ENCODE measurements at places on chromosomes 13 and 19.

DNA sequence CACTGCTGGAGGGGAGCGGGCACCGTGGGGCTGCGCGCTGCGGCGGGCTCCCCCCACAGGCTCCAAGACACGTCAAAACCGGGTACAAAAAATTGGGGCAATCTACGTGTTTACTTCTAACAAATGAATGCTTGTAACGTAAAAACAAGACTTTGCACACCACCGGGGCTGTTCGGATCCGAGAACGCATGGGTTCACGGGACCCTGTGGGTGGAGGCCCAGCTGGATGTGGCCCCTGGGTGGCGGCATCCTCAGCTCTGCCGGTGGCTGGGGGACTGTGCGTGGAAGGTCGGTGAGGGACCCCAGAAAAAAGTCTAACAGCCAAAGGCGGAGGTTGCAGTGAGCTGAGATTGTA lies 10.3 kb upstream of the SLC7A10 start:
- no peak for DNase-seq

- no peak for DNase-seq
Observed at GRCh38 chr19:4445963-4446703, 11.5 kb downstream of the UBXN6 start.

- no peak for DNase-seq
Observed at GRCh38 chr13:110699148-110700145, 6.5 kb downstream of the CARS2 start.

DNA sequence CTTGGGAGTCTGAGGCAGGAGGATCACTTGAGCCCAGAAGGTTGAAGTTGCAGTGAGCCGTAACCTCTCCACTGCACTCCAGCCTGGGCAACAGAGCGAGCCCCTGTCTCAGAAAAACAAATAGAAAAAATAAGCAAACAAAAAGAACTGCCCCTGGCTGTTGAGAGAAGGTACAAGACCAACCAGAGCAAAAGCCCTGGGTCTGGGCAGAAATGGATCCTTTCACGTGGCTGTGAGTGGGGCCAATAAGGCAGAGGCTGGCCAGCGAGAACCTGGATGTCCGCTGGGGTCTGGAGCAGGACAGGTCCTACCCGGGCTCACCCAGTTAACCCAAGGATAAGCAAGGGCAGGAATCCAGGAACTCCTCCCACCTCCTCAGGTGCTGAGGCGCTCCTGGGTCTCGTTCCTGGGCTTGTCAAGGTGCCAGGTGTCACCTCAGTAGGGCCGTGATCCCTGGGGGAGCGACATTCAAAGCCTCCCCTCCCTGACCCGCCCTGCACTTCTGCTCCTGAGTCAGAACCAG lies 4.7 kb upstream of the SLC5A5 start:
- no peak for DNase-seq

DNA sequence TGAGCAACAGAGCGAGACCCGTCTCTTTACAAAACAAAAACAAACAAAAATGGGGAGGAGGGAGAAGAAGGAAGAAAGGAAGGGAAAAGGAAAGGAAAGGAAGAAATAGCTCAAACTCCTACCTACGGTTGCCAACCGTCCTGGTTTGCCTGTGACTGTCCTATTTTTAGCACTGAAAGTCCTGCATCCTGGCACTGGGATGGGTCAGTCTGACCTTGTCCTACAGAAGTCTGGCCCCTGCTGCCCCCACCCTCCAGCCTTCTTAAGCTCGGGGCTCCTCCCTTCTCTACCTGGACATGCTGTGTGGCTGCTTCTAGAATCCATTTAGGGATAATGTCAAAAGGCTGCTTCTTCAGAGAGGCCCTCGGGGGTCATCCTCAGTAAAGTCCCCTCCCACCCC lies 1.2 kb upstream of the STXBP2 start:
- DNase-seq = no peak

Measured in effector CD8-positive, alpha-beta T cell (primary cell).